Activated T-helper 1 cell treated with anti-CD3 and anti-CD28 coated beads, Interleukin-12 subunit alpha, Interleukin-12 subunit beta, Interleukin-2, Interleukin-4 antibody, amounts not matched to agents 30 ng/mL and 10 ng/mL and 1 ng/mL, durations not matched to agents 14 hours and 24 hours and 36 hours (primary cell): ENCODE measurements at places on chromosomes 11 and 22.

- no peak for DNase-seq
These were observed 468.0 kb downstream of the OPCML start for GRCh38 chr11:133064152-133064877.

DNA sequence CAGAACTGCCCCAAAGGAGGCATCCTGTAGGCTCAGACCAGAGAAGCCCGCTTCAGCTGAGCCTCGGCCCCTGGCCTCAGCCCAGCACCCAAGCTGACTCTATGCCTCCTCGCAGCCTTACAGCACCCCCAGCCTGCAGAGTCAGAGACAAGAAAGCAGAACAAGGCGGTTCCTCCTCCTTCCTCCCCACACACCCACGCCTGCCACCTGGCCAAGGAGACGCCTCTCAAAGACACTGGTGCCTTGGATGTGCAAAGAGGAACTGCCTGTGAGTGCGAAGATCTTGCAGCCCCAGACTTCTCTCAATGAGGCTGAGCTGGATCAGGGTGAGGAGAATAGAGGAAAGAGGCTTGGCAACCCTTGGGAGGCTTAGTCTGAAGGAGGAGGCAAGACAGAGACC lies 60.2 kb downstream of the PDE2A start:
- DNase-seq, result no peak

- DNase-seq, result no peak
These were observed 30.4 kb downstream of the FADD start for GRCh38 chr11:70233511-70233934.

DNA sequence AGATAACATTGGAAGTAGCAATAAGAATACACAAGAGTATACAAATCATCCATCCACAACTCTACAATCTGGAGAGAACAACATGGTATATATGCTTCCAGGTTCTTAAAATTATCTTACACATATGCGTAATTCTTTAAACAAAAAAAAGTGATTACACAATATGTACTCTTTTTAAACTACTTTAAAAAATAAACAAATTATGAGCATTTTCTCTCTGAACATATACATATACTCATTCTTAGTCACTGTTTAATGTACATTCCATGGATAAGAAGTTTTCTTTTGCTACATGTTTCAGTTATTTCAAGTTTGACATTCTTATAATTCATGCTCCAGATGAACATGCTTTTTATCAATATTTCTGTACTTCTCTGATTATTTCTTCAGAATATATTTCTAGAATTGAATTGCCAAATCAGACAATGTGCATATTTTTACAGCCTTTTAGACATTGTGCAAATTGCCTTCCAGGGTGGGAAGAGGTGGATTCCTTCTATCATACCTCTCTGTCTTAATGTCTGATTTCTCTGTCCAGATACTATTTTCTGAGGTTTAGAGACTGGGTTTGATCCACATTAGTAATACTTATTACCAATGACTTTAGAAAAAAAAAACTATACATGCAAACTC lies 551.6 kb downstream of the METTL15 start:
- no peak for DNase-seq
